Stimulated activated CD8-positive, alpha-beta memory T cell treated with anti-CD3 and anti-CD28 coated beads, Interleukin-7, amount 100 ng/mL, for 24 hours (primary cell): ENCODE measurements at places on chromosomes 4 and X.

DNA sequence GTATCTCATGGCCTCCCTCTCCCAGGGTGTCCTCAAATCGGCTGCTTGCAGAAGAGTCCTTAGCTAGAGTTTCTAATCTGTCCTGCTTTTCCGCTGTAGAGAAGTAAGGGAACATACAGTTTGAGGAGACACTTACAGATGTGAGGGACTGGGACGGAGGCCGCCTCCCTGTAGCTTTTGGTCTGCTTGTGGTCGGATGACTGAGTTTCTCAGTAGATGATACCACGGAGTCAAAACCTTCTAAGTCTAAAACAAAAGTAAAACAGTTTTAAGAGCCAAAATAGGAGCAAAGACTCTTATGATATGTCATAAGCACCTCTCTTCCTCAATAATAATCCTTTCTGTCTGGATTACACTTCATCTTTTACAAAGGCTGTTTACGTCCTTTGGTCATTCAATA is 34.5 kb upstream of the MAP3K15 start:
- DNase-seq, result no peak

DNA sequence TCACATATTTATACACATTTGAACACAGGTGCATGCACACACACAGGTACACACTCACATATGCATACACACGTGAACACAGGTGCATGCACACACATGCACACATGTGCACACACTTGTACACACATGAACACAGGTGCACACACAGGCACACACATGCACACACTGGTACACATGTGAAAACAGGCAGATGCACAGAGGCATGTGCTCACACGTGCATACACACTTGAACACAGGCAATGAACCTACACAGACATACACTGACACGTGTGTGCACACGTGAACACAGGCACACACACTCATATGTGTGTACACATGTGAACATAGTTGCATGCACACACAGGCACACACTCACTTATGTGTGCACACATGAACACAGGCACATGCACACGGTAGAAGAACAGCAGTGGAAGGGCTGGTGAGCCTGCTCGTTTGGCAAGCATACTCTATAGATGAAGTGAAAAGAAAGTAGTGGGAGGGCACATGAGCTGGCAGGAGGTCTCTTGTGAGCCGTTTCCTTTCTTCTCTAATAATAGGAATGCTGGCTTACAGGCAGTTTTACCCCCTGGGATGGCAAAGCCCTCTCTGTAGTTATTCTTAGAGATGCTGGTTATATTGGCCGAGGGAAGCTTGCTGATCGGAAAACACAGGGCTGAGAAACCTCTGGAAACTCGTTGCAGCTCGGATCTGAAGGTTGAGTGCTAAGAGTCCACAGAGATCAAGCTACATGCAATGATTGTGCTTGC is 279.6 kb upstream of the CLNK start:
- DNase-seq, result no peak

- no peak for DNase-seq
Measured at GRCh38 chr4:173211222-173211621, 42.6 kb downstream of the GALNT7 start.

- DNase-seq, result no peak
Measured at GRCh38 chr4:8019396-8020365, 80.0 kb upstream of the AFAP1 start.

DNA sequence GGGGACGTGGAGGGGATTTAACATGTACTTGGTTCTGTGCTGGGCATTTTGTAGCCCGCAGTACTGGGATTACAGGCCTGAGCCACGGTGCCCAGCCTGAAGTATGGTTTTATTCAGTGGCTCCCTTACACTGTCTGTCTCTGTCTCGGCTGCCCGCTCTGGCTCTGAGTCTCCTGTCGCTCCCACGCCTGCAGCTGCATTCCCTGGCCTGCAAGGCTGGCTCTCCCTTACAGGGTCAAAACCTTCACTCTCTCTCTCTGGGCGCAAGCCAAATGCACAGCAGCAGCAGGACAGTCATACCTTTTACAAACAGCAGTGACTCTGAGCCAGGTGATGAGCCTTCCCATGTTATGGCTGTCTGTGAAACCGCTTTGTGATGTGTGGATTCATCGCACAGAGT is 72.1 kb downstream of the HTRA3 start:
- no peak for DNase-seq

DNA sequence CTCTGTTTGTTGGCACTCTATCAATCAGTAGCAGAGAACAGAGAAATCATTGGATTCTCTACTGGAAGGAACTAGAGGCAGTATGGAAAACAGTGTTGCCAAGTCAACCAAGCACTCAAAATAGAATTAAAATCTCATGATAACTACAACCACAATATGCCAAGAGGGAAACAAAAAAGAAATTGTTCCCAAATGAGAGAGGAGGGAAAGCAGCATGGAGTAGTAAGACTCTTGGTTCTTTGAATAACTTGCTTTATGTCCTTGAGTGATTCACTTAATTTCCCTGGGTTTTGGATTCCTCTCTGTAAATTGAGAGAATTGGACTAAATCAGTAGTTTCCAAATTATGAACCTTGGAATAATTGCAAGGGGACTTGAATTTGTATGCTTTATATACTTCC is 285.5 kb upstream of the ANKRD50 start:
- DNase-seq, result no peak

DNA sequence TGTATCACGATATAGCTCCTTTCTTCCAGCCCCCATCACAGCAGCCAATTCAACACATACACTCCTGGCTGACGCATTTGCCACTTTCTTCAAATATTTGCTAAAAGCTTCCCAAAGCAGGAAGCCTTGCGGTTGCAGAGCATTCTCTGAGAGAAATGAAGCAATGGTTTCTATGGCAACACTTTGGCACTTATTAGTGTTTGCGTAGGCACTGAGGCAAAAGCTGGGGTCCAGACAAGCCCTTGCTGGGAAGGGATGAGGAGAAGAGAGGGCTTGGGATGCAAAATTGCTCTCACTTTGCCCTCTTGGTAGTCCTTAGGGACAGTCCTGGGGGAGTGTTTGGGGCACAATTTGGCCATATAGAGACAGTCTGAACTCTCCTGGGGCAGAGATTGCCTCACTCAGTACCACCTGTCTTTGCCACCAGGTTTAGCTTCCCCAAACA is 55.0 kb upstream of the PAK3 start:
- DNase-seq, result no peak
